Subcutaneous adipose tissue (tissue), 4 donors: ENCODE measurements at places on chromosomes 7 and 10. TPM values are rescaled to one million over a fixed set of nuclear protein-coding genes. Genes with fewer than 3 reads are reported as not detected.

ASIC3 gene
- 0.34 TPM for total RNA-seq

SSC4D gene
- 5.1 TPM for total RNA-seq

ABCB1 gene
- total RNA-seq, result 11.9 TPM

ELN gene
- 224 TPM for total RNA-seq

SPDYE2B gene
- not detected for total RNA-seq
